NCI-H1694 treated with DMSO at 0.1 percent for 48 hours (cell line): ENCODE measurements at places on chromosomes 1 and 21.

GRCh38 chr1:172609528-172609927, 49.4 kb upstream of the FASLG start:
- no peak for DNase-seq

- no peak for DNase-seq
Measured at GRCh38 chr1:235650341-235651169, 971 bp upstream of the GNG4 start.

GRCh38 chr1:167221126-167221737, 546 bp downstream of the POU2F1 start:
- no peak for DNase-seq

- DNase-seq, result peak; percentile 9
Measured at GRCh38 chr1:5509664-5510452, 482.4 kb downstream of the NPHP4 start.

GRCh38 chr21:18970941-18971340, 567.4 kb upstream of the TMPRSS15 start:
- no peak for DNase-seq

DNA sequence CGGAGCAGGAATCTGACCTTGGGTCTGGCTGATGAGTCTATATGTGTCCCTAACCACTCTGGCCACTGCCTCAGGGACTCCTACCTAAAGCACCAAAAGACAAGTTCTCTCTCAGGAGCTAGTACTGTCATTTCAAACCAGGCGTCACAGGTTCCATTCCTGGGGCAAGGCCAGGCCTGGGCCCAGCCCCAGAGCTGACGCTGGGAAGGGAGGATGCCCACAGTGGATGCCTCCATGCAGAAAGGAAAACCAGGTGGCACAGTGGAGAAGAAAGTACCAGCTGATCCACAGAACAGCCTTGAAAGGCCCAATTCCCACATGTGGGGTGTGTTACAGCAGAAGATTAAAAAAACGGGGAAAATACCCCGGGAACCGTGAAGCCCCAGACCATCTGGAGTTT, 77.4 kb downstream of the DMRTB1 start:
- DNase-seq, result peak; percentile 51

DNA sequence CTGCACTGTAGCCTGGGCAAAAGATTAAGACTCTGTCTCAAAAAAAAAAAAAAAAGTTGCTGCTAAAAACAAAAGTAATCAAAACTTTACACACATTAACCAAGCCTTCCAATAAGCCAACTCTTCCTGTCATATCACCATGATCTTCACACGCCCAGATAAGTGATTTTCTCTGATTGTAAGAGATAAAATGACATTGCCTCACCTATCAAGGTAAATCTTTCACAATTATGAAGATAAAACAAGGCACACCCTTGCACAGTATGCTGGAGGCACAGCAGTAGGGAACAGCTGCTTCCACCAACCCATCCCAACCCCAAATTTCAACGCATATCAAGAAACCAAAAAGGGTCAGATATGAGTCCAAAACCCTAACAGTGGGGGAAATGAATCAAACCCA, 8.8 kb upstream of the TIAM1 start:
- DNase-seq, result no peak

GRCh38 chr21:39159342-39160063, 23.7 kb downstream of the PSMG1 start:
- DNase-seq, result peak; percentile 26

DNA sequence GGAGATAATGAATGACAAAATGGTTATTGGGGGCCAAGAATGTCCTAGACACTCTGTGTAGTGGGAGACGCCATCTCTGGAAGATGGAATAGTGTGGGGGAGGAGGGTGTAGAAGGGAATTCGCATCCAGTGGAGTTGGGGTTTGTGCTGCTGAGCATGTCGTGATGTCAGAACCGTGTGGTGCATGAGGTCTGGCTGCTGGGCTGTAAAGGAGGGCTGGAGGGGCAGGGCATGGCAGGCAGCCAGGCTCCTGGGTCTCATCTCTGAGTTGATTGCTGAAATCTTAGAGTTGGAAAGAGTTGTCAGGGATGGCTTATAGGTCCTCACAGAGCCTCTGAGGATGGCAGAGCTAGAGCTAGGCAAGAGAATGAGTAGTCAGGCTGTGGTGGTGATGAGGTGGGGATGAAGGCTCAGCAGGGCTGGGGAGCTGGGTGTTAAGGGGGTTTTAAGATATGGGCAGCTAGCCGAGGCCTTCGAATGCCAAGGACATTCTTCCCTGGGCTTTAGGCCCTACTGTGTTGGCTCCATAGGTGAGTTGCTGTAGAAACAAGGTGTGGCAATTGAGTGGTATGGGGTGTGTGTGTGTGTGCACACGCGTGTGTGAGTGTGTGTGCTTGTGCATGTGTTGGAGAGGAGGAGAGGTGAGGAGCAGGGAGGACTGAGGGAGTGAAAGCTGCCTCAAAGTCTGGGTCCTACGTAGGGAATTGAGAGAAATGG, 1.9 kb downstream of the PPFIA4 start:
- no peak for DNase-seq

DNA sequence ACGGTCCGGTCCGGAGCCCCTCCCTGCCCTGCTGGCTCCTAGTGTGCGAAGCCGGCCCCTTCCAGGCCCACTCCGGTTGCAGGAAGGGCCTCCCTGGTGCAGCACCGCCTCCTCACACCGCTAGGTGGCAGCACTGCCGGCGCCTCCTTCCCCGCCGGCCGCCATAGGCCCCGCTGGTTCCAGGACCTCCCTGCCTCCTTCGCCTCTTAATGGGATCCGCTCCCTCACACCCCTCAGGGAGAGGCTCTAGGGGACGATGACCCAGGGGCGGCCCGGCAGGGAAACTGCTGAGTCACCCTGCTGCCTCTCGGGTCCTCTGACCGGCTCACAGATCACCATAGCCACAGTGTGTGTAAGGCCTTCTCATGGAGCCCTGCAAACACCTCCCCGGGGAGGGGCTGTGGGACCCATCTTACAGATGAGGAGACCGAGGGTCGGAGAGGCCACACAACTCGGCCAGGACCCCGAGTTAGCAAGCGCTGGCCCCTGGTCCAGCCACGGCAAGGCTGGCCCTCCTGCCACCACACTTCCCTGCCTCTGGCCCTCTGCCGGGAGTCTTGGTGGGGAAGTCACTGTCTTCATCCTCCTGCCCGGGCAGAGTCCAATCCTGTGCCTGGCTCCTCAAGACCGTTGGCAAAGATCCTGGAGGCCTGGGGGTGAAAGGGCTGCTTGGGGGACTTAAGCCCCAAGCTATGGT, 1.6 kb upstream of the AJAP1 start:
- peak; percentile 39 for DNase-seq

DNA sequence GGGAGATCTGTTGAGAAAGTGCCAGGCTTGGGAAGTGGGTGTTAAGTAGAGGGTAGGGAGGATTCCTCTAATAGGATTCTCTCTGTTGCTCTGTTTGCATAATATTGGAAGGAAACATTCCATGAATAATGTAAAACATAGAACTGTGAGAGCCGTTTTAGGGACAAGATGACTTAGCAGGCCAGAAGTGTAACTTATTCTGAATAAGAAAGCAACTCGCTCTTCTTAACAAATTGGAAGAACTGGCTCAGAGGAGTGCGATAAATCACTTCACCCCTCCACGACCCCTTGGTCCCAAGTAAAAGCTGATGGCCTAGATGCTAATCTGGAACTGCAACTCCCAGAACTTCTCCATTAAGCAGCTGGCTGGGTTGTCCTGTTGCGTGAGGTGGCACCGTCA, 19.1 kb downstream of the SIM2 start:
- DNase-seq, result no peak

GRCh38 chr1:183512450-183512849, 40.2 kb downstream of the SMG7 start:
- DNase-seq, result no peak

DNA sequence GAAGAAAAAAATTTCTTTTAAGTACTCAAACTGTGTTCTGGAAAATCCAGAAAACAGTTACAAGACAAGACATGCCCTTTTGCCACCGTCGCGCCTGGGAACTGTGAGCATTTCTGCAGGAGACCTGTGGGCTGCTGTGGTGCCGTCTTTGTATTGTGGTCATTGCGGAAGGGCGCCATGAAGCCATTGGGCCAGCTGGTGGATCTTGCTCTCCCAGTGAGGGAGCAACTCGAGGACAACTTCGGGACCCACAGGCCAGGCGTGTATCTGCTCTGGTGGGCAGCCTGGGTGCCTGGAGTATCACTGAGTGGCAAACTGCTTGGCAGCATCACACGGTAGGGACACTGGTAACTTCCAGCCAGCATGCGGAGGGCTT, 3.8 kb upstream of the THEMIS2 start:
- no peak for DNase-seq

- DNase-seq, result no peak
Measured at GRCh38 chr1:98796049-98796448, 134.5 kb downstream of the SNX7 start.

- DNase-seq, result no peak
Measured at GRCh38 chr1:181043025-181043888, 9.5 kb downstream of the MR1 start.

DNA sequence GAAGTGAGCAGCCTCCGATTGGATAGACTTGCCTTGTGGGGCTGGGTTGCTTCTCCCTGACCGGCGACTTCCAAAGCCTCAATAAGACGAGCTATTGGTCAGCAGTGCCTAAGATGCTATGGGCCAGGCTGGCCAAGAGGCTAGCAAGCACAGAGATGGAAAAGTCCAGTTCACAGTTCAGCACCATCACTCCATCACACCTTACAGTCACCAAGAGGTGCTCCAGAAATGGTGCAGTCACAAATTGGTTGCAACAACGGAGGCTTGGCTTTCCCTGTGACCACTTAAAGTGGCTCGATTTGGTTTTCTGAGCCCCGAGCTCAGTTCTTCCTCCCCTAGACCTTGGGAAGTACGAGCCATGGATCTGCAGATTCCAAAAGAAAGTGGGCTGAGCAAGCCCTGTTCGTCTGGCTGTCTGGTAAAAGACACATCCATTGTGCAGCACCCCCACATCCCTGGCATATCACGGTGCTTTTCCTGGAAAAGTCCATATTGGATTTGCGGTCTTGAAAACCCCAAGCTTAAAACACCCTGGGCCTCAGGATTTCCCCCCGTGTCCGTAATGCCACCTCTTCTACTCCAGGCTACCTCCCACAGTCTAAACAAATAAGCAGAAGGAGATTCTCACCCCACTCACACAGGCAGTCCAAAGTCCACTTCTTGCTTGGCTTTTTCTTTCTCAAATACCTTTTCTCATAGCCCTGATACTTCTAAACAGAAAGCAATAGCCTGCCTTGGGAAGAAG, 1.3 kb downstream of the SLAMF1 start:
- DNase-seq, result no peak

DNA sequence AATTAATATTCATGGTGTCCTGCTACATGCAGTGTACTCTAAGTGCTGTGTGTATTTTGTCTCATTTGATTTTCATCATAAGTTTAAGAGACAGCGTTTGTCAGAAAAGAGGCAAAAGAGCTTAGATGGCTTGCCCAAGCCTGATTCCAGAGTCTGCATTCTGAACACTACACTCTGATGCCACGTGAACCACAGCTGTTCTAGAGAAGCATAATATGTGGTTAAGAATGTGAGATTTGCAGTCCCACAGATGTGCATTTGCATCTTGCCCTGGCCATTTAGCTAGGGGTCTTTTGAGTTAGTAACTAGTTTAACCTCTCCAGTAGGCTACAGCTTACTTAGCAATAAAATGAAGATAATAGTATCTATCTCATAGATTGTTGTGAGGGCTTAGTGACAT, 9.2 kb upstream of the GADD45A start:
- peak; percentile 40 for DNase-seq

DNA sequence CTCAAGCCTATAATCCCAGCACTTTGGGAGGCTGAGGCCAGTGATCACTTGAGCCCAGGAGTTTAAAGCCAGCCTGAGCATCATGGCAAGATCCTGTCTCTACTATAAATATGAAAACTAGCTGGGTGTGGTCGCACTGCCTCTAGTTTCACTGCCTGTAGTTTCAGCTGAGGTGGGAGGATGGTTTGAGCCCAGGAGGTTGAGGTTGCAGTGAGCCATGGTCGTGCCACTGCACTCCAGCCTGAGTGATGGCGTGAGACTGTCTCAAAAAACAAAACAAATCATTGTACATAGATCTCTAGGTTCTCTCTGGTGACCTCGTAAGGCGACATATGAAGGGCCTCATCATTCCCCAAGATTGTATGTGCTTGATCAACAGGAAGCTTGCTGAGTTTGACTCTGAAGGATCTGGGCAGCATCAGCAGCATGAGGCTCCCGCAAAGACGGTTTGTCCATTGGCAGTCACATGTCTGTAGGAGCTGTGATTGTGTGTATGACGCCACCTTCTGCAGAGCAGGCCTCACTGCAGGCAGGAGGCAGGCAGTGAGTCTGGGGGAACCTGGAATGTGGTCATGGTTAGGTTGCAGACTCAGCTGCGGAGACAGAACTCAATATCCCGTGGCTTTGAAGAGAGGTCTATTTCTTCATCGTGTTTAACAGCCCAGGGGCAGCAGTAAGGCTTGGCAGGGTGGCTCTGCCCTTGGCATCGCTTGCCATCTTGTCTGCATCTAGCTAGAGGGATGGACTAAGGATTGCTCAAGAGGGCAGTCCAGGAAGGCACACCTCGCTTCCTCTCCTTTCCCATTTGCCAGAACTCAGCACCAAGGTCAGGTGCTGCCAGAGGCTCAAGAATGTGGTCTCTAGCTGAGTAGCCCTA, 14.0 kb downstream of the ATP5PO start:
- DNase-seq, result peak; percentile 49

DNA sequence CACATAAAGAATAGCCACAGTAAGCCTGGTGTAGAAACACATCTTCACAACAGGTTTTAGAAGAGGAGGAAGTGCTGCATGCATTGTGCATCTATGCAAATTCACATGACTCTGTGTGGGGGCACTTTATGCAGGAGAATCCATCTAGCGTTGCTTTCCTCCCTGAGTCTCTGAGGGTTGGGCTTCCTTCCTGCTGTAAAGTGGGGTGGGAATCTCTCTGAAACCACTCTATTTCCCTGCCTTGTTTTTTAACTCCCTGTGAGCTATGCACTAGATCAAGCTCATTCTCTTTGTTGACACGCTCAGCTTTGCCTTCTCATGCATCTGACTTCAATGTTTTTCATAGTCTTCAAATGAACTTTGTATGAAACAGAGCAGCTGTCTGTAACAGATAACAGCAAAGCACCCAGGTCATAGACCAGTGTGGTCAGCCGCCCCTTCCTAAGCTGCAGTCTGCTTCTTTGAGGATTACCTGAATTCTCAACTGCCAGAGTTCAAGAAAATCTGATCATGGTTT, 102.7 kb upstream of the DPH5 start:
- no peak for DNase-seq

GRCh38 chr1:85656256-85656655, 52.0 kb downstream of the ZNHIT6 start:
- no peak for DNase-seq

GRCh38 chr1:181783208-181783607, 278.3 kb downstream of the ZNF648 start:
- no peak for DNase-seq

DNA sequence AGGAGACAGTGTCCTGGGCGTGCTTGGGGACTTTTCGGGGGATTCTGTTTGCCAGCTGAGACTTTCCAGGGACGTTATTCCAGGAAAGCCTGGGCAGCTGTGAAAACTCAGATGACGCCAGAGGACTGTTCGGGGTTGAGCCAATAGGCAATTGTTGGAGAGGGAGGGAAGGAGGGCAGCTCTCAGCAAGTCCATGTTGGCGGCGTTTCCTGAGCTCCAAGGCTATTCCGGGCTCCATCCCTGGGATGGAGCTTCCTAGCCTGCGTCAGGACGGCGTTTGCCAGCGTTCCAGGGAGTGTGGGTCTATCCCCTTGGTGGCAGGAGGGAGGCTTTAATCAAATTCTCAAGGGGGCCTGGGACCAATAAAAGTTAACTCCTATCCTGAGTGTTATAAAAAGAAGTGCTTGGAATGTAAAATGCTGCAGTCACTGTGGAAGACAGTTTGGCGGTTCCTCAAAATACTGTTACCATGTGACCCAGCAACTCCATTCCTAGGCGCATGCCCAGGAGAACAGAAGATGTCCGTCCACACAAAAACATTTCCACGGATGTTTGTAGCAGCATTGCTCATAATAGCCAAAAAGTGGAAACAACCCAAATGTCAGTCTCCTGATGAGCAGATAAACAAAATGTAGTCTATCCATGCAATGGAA, 15.2 kb downstream of the SLC27A3 start:
- no peak for DNase-seq
